Caco-2 (cell line): ENCODE measurements at places on chromosomes 16 and 17.

DNA sequence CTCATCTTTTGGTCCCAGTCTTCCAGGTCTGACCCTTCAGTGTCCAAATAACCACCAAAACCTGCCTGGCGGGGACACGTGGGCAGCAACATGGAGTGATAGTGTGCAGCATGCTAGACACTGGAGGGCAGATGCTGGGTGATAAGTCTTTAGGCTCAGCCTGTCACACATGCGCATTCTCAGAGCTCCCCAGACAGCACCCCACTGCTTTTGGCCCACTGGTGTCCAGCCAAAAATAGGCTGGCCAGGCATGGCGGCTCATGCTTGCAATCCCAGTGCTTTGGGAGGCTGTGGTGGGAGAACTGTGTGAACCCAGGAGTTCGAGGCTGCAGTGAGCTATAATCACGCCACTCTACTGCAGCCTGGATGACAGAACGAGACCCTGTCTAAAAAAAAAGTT, 12.3 kb downstream of the GINS2 start:
- DNase-seq, result no peak

- no peak for DNase-seq
These were observed 1.0 kb downstream of the UTP4 start for GRCh38 chr16:69133373-69133954.

DNA sequence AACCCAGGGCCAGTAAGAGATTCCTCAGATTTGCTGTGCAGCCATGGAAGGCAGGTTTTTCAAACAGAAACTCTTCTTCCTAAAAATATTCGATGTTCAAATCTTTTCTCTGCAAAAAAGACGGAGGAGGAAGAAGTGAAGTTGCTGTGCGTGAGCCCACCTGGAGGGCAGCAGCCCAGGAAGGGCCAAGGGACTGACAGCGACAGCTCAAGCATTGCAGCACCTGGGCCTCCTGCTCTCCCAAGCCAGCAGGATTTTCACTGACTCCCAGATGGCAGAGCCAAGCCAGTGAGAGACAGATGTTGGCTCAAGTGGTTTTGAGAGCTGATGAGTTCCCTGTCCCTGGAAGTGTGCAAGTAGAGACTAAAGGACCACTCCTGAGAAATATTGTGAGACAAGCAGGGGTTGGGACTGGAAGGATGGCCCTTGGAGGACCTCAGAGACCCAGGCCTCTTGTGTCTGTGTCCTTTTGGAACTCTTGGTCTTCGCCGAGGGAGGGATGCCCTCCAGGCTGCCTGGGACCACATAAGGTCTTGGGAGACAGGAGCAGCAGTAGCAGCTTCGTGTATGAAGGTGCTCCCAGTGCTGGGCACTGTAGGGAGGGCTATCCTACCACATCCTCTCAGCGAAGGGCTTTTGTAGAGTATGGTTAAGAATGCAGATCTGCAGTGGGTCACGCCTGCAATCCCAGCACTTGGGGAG, 29.3 kb upstream of the TNFRSF13B start:
- no peak for DNase-seq

GRCh38 chr17:76868176-76868668, at the start of gene MGAT5B:
Gene MGAT5B, plus strand, starts transcription at chr17:76868404. Its CDS starts 626 bp downstream, at chr17:76869030.
- DNase-seq, result peak; percentile 80

DNA sequence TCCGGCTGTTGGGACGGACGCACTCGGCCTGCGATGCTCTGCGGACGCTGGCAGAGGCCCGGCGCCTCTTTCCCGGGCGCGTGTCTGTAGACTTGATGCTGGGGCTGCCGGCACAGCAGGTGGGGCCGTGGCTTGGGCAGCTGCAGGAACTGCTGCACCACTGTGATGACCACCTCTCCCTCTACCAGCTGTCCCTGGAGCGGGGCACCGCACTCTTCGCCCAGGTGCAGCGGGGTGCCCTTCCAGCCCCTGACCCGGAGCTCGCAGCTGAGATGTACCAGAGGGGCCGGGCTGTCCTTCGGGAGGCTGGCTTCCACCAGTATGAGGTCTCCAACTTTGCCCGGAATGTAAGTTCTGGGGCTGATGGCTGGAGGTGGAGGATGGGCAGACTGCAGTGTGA, 3.5 kb downstream of the RSAD1 start:
- DNase-seq, result no peak

DNA sequence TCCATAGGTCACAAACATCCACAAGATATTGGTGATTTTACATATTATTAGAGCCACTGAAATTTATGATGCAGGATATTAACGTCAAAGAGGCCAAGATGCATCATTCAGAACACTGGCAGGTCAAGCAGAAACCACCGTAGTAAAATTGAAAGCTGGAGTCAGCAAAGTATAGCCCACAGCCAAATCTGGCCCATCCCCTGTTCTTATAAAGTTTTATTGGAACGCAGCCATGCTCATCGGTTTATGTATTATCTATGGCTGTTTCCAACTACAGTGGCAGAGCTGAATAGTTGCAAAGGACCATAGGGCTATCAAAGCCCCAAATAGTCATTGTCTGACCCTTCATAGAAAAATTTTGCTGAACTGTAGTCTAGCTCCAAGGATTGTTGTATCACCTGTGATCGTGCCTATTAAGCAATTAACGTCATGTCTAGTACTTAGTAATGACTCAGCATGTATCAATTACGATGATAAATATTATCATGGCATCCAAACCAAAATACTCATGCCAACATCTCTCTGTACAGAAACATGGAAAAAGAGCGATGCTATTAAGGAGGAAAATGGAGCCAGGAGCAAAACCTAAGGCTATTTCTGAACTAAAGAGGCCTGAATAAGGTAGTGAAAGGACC, 165.6 kb downstream of the IRX3 start:
- no peak for DNase-seq

- peak; percentile 29 for DNase-seq
These were observed 117.0 kb downstream of the METRNL start for GRCh38 chr17:83196366-83196765.

DNA sequence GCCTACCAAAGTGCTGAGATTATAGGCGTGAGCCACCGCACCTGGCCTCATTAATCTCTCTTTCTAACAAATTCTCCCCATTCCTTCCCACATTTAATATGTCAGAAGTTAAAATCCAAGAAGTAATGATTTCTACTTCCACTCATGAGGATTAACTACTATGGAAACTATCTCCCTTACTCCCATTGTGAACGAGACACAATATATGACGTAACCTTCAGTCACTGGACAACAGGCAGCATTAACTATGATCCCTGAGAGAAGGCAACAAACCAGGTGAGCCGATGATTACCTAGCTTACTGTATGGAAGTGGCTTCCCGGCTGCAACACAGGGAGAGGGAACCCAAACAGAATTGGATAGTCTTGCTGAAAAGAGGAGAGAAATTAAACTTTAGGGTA, 20.0 kb downstream of the GLG1 start:
- peak; percentile 53 for DNase-seq

DNA sequence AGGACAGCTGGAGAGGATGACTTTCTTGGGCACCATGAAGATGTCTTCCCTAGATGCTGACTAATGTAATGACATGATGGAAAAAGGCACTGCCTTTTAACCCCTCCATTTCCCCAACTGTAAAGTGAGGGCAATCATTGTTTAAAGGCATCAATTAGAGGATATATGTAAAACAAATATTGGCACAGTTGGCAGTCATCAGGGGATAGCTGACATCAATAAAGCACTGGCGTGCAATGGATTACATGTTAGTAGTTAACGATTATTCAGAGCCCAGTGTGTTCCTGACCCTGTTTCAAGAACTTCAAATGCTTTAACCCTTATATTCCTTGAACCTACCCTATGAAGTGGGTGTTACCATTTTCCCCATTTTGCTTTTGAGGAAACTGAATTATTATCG, 100.7 kb downstream of the TMEM114 start:
- no peak for DNase-seq

- no peak for DNase-seq
These were observed 15.9 kb downstream of the KPNB1 start for GRCh38 chr17:47665655-47666054.

DNA sequence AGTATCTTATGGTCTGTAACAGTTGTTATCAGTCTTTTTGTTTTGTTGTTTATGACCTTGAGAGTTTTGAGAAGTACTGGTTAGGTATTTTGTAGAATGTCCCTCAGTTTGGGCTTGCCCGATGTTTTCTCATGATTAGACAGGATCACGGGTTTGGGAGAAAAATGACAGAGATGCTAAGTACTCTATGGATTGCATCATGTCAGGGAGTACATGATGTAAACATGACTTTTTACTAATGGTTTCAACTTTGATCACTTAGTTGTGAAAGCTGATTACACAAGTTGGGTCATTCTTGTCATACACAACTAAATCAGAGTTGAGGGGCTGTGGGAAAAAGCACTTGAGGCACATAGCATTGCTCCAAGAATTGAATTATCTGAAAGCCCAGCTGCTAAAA, 94.7 kb upstream of the SIAH1 start:
- DNase-seq, result no peak

- no peak for DNase-seq
These were observed 113.0 kb upstream of the METRNL start for GRCh38 chr17:82966415-82966814.

GRCh38 chr16:2288726-2289125, 20.8 kb upstream of the RNPS1 start:
- no peak for DNase-seq

- no peak for DNase-seq
These were observed 358.7 kb downstream of the SLC39A11 start for GRCh38 chr17:72733619-72734282.

GRCh38 chr17:72764632-72765041, 327.9 kb downstream of the SLC39A11 start:
- no peak for DNase-seq

- no peak for DNase-seq
These were observed 9.7 kb downstream of the TMC6 start for GRCh38 chr17:78118801-78119241.

DNA sequence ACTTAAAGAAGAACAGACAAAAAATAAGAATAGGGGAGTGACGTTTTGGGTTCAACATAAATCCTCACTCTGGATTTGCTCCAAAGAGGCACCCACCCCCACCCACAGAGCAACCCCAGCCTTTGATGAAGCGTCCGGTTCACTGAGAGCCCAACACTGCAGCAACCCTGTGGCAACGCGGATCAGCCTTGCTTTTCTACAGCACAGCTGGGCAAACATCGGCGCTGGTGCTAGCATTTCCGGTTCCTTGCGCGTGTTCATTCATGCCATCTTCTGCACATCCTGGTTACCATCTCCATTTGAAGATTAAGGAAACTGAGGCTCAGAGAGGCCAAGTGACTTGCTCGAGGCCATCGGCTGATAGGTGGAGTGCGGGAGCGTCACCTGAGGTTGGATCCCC, 8.7 kb upstream of the GINS2 start:
- no peak for DNase-seq
